ENCODE measurements at places on chromosomes 3 and 15. TPM values are rescaled to one million over a fixed set of nuclear protein-coding genes. Genes with fewer than 3 reads are reported as not detected.
A peak's percentile ranks its signal among the peaks of the same experiment; 100 is the strongest.

Gene ANKUB1
- total RNA-seq = not detected

Gene EXD1
- not detected for total RNA-seq

Gene PROS1
- total RNA-seq = not detected

Gene XYLB
- total RNA-seq = 4.7 TPM

Gene IL5RA
- total RNA-seq = not detected

Gene CFAP100
- not detected for total RNA-seq

DNA sequence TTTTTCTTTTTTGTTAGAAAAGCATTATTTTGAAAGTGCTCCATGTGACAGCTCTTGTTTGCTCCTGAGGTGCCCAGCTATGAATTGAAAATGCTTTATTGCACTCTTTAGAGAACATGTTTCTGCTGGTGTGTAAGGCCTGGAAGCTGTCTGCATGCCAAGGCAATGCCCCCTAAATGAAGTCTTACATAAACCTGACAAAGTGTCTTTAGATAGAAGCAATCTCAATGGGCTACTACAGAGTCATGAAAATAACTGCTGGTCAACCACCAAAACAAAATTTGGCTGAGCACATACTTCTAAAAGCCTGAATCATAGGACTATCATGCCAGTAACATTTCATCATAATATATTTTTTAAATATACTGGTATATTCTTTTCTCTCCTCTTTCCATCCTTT is 178.7 kb downstream of the THRB start:
- no peak for DNase-seq

GRCh38 chr3:141201122-141201521 is 30.5 kb upstream of the PXYLP1 start:
- no peak for DNase-seq

- no peak for DNase-seq
Measured at GRCh38 chr3:16369885-16370284, 104.9 kb downstream of the OXNAD1 start.

GRCh38 chr3:188179006-188179966 is 25.3 kb downstream of the LPP start:
- no peak for DNase-seq

GRCh38 chr3:14564741-14565140 is 24.6 kb upstream of the GRIP2 start:
- no peak for DNase-seq

- DNase-seq = no peak
Measured at GRCh38 chr3:140073278-140074045, 138.5 kb downstream of the CLSTN2 start.

GRCh38 chr3:124907957-124908356 is 20.8 kb upstream of the ITGB5 start:
- no peak for DNase-seq

GRCh38 chr3:197599089-197599765 is 43.5 kb upstream of the BDH1 start:
- DNase-seq = peak; percentile 86

DNA sequence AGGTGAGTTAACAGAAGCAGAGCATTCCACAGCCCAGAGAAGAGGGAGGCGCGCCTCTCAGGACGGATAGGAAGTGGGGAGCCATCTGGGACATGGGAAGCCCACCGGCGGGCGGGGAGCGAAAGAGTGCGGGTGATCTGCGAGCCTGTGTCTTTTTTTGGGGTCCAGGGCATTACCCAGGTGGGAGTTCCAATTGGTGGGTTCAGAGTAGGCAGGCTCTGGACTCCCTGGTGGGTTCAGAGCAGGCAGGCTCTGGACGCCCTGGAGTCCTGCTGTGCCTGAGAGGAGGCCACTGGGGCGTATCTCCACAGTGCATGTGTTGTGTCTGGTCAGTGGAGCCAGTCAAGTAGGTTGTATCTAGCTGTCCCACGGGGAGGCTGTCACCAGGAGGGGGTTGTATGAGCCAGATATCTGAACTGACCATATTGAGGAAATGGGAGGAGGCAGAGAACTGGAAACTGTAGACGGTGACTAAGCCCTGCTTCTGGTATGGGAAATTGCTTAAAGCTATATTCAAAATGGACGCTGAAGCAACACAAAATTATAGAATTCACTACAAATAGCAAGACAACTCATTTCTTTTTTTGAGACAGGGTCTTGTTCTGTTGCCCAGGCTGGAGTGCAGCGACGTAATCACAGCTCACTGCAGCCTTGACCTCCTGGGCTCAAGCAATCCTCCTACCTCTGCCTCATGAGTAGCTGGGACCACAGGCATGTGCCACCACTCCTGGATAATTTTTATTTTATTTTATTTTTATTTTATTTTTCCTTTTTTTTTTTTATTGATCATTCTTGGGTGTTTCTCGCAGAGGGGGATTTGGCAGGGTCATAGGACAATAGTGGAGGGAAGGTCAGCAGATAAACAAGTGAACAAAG is 34.5 kb upstream of the CHST2 start:
- no peak for DNase-seq

- no peak for DNase-seq
Measured at GRCh38 chr3:359672-360071, 163.1 kb downstream of the CHL1 start.

DNA sequence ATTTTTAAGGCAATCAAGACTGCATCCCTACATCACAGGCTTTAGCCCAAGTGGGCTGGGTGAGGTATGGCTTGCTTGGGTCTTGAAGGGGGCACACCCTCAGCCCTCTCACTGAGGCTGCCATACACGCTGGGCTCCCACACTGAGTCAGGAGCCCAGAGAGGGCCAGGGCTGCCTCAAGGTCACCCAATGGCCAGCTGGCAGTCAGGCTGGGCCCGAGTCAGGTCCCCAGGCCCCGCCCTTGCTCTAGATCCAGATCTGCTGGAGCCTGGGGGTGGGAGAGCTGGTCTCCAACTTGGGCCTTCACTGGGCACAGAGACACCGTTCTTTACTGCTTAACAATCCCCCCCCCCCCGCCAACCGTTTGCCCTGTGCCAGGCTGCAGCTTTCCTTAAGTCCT is 88.1 kb downstream of the IQSEC1 start:
- DNase-seq = no peak

GRCh38 chr3:168988853-168989252 is 674.7 kb downstream of the MECOM start:
- no peak for DNase-seq
